Stimulated activated CD4-positive, alpha-beta T cell treated with anti-CD3 and anti-CD28 coated beads, Interleukin-15, amount 100 ng/mL, for 48 hours (primary cell): ENCODE measurements at places on chromosomes 7 and 10.

GRCh38 chr7:117019786-117020590, 66.7 kb downstream of the ST7 start:
- DNase-seq, result no peak

DNA sequence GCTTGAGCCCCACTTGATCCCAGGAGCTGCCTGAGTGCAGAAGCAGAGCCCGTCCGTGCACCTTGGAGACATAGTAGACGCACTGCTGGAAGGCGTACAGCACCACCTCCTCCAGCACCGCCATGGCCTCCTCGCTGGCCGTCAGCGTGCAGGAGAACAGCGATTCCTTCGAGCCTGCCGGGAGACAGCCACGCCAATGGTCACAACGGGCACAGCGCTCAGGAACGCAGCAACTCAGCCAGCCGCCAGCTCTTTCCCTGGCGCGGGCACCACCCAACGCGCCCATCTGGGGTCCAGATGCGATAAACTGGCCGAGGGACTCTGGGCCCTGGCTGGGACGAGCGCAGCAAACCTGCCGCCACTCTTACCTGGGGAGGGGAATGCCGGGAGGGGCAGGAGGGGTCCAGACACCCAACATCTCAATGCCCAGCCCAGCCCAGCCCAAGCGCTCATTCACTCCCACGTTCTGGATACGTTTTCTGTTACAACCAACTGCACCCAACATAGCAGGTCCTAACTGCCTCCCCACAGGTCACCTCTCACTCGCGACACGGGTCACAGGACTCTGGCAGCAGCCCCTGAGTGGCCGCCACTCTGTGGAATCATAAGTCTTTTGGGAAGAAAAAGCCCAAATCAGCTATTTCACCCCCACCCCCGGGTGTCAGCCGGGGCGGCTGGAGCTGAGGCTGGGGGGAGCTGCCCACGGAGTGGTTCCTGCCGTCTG, 41.9 kb downstream of the AP5Z1 start:
- DNase-seq, result no peak

DNA sequence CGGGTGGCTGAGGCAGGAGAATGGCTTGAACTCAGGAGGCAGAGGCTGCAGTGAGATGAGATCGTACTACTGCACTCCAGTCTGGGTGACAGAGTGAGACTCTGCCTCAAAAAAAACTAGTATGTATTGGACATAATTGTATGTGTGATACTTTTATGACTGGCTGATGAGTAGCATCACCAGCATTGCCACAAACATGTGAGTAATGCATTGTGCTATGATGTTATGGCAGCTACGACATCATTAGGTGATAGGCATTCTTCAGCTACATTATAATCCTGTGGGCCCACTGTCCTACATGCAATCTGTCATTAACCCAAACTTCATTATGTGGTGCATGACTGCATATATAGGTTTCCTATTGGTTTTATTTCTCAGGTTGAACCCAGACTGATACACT, 352.4 kb downstream of the GALNT17 start:
- no peak for DNase-seq

- no peak for DNase-seq
Measured at GRCh38 chr7:2105280-2105679, 127.5 kb downstream of the MAD1L1 start.

- DNase-seq, result no peak
Measured at GRCh38 chr10:34707656-34708055, 107.4 kb downstream of the PARD3 start.

DNA sequence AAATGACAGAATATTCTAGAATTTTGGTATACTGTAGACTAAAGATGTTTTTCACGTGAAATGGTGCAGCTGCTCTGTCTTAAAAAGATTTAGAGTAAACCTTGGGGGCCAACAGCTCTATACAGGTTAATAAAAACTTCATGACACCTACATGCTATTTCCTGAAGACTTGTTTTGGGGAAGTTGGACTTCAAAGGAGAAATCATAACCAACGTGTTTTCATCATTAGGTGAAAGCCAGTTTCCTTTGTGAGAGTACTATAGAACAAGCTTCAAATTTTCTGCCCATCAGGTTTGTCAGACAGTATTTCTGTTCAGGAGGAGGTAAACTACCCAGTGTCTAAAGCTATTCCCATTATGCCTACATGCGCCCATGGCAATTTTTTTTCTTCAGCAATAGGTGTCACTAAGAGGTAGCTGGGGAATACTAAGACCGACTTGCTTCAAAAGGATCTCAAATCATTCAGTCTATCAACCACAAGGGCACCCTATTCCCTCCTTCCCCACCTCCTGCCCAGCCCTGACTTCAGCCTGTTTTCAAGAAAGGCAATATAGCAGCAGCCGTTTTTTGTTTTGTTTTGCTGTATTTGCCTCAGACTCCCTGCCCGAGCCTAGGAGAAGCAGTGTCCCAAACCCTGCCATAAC, 237.3 kb upstream of the SP8 start:
- DNase-seq, result no peak

- DNase-seq, result no peak
Measured at GRCh38 chr7:756231-756927, 29.3 kb upstream of the PRKAR1B start.

DNA sequence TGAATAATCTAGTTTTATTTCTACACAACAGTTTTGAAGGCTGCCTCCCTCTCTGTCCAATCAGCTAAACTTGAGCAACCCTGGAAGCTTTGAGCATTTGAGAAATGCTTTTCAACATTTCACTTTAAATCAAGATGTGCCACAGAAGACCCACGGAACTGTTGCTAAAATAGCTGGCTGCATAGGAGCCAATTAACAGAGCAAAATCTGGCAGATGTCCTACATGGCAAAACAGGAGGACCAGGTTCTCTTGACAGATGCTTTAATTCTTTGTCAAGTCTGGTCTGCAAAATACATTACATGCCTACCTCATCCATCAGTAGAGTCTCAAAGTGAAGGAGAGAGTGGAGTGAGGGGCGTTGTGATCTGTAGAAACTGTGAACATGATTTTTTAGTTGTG, 185.9 kb downstream of the DPY19L1 start:
- DNase-seq, result no peak

DNA sequence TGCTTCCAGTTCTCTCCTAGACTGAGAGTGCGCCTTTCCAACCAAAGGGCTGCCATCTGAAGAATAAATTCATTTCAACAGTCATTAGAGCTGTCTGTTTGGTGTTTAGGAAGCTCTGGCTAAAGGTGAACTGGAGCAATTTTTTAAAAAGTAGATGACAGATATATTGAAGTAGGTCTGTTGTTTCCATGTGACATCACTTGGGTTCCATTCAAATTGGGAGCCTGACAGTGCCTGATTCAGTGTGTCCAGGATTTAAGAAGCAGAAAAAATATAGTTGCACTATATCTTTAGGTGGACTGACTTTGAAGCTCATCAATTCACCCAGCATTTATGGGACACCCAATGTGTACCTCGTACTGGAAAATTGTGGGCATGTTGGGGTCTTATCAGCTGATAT, 367.7 kb downstream of the BBS9 start:
- DNase-seq, result no peak

DNA sequence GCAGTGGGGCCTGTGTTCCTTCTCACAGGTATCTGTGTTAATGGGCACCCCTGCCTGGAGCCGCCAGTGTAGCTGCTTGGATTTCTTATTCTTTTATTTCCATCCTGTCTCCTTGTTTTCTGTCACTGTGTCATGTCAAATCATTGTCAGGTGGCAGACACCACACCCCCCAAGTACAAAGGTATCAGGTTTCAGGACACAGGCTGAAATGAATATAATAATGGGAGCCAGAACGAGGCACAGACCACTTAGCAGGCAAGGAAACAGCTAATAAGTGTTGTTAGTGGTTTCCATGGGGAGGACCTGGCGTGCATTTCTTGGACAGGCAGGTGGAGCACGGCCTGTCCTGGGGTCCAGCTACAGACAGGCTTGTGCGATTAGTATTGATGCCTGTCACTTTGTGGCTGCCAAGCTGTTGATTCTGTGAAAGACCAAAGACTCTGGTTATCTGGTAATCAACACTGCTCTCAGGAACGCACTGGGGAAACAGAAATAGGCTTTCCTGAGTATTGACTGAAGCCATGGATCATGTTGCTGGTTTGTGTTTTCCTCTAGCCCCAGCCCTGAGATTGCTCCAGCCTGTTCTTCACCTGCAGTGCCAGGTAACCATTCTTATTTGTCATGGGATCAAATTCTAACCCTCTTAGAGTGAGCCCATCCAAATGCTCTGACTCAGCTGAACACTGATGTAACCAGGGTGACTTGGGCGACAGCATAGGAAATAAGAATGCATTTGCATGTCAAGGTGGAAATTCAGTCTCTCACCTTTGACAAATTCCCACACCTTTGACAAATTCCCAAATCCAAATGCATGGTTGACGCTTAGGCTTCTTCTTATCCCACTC, 1002.0 kb downstream of the LRMDA start:
- DNase-seq, result no peak
